ENCODE measurements at places on chromosomes 3 and 15. TPM values are rescaled to one million over a fixed set of nuclear protein-coding genes. Genes with fewer than 3 reads are reported as not detected.

DNA sequence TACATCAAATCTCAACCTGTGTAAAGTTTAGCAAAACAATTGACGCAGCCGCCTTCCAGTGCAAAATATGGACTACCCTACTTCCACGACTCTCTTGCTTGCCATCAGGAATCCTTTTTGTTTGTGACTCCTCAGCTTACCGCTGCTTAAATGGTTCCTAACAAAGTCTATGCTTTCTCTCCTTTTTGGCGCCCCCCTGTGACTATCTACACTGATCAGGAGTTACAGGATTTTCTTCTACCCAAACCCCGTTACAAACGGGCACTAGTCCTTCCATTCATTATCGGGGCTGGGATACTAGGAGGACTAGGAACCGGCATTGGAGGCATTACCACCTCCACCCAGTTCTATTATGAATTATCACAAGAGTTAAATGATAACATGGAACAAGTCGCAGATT is 184.0 kb downstream of the IGSF11 start:
- no peak for DNase-seq

GRCh38 chr15:52104532-52105004 is 8.0 kb downstream of the BCL2L10 start:
- no peak for DNase-seq

DNA sequence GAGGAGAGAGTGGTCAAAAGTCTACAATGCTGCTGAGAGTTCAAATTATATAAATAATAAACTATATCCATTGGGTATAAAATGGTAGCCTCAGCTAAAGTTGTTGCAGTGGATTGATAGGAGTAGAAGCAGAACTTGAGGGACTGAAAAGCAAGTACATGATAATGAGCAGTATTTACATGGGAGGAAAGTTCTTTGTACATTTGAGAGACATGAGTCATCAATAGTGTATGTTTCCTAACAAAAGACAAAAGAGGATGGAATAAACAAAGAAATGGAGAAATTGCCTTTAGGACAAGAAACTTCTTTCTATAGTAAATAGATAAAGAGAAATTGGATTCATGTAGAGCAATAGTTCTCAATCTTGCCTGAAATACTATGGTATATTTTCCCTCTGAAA is 110.0 kb upstream of the PLSCR5 start:
- no peak for DNase-seq

GRCh38 chr15:89368566-89369223 is 34.1 kb upstream of the POLG start:
- no peak for DNase-seq

COL6A5 gene
- not detected for total RNA-seq

SCN11A gene
- 0.09 TPM for total RNA-seq

ASB14 gene
- not detected for total RNA-seq

GRCh38 chr3:71645140-71645539 is 61.6 kb upstream of the FOXP1 start:
- no peak for DNase-seq

GRCh38 chr3:117736846-117737245 is 1027.3 kb downstream of the TUSC7 start:
- no peak for DNase-seq

GRCh38 chr3:197951392-197951990 is 1.5 kb downstream of the RPL35A start:
- no peak for DNase-seq

GRCh38 chr15:44780608-44781007 is 44.3 kb downstream of the TRIM69 start:
- no peak for DNase-seq

DNA sequence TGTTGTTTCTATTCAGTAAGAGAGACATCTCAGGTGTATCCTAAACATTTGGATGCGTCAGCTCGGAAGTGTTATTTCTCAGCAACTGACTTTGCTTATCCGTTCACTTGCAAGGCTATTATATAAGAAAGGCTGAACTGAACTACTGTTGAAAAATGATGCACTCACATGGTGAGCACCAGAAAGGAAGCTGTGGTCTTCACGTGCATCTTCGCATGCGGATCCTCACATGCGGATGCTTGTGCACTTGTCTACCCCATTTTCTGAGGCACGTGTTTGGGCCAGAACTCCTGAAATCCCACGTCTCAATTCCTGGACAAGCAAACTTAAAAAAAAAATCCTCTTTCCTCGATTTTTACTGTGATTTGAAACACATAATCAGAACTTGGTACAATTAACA is 63.2 kb downstream of the PDZRN3 start:
- DNase-seq = no peak

DNA sequence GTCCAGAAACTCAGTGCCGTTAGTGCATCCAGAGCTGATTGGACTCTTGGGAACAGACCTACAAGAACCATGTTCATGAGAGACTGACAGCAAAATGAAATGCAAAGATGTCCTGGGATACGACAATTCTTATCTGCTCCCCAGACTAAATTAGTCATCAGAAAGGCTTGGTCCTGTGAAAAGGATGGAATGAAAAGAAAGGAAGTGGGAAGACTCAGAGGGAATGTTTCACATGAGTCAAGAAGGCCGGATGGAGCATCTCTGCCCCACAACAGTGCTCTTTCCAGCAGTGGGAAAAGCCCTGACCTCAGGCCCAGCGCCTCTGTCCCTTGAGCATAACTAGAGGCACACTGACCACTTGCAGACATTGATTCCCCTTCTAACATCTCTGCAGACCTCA is 39.3 kb upstream of the UACA start:
- no peak for DNase-seq

DNA sequence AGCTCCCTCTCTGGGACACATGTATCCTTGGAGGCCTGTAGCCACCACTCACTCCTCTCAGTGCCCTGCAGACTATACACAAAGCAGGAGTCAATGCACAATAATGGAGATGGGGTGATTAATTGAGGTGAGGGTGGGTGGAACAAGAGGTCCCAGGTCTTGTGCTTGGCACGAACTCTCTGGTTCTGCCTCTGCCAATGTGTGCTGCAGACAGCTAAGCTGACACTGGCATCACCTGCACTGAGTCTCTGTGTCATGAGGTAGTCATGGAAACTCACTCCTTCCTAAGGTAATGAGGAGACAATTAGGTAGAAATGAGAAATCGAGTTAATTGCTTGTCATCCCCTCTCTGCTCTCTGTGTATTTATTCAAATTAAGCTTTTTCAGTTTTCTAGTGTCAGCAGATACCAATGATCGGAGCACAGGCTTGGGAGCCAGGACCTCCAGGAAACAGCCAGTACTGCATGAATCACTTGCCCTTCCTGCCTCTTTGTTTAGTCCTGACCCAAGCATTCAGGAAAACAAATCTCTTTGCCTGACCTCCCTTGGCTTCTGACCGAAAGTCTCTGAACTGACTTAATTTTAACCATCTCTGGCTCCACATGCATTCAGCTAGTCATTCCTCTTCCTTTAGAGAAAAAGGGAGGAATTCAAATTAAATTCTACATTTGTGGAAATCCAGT is 56.7 kb downstream of the DRD3 start:
- no peak for DNase-seq

CP gene
- total RNA-seq = 2.0 TPM
